ENCODE measurements at places on chromosomes 7 and 10.

DNA sequence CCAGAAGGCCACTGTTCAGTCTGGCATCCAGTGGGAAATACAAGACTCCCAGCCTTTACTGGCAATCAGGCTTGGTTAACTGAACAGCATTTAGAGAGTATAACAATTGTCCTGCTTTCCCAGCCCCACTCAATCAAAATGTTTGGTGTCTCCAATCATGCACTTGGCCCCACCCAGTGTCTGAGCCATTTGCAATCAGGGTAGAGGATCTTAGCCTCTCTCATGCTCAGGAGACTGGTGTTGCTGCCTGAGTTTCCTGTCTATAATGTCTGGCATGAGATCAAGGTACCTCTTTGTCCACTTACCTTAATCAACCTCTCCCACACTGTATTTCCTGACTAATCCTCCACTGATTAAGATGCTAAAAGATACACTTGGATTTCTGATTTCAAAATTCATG is 290.2 kb upstream of the GHITM start:
- DNase-seq, result no peak

GRCh38 chr7:126535176-126535575 is 717.6 kb downstream of the GRM8 start:
- DNase-seq, result no peak

DNA sequence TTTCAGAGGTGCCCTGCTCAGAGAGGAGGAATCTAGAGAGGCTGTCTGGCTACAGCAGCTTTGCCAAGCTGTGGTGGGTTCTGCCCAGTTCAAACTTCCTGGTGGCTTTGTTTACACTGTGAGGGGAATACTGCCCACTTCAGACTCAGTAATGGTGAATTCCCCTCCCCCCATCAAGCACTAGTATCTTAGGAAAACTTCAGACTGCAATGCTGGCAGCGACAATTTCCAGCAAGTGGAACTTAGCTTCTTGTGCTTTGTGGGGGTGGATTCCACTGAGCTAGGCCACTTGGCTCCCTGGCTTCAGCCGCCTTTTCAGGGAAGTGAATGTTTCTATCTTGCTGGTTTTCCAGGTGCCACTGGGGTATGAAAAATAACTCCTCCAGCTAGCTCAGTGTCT is 42.8 kb downstream of the CYP2C8 start:
- DNase-seq, result no peak

DNA sequence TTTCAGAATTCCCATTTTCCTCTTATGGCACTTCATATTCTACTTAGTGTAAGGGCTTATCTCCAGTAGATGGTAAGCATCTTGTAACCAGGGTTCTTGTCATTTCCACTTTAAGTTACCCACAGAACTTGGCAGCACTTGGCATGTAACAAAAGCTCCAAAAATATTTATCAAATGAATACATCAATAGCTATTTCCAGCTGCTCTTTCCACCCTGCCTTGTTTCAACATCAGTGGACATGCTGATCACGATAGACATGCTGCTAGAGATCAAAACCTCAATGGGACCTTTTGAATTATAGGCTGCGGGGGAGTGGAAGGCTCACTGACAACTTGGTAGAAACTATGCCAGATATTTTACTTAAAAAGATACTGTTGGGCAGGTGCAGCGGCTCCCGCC is 32.9 kb downstream of the HOXA1 start:
- no peak for DNase-seq

DNA sequence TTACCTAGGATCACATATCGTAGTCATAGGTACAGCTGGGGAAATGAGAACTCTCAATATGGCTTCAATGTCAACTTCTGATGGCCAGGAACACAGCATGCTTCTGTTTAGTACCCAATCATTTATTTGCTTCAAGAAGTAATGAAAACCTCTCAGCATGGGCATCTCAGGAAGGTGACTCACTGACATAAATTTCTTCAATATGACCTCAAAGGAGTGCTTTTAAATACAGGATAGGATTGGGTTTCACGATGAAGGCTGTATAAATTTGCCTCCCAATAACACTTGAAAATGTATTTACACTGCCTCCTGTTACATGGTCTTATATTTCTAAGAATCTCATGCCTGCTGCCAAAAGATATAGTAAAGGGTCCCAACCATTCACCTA is 15.1 kb downstream of the ITGA8 start:
- no peak for DNase-seq

- DNase-seq, result no peak
Measured at GRCh38 chr10:117609796-117610170, 67.2 kb downstream of the EMX2 start.

GRCh38 chr7:55573234-55573900 is 1.1 kb upstream of the VOPP1 start:
- no peak for DNase-seq

- DNase-seq, result no peak
Measured at GRCh38 chr10:75648854-75649253, 217.4 kb downstream of the LRMDA start.

All from activated CD4-positive, CD25-positive, alpha-beta regulatory T cell (primary cell).